ENCODE measurements at places on chromosomes 16 and 17.

- DNase-seq = peak; percentile 60
Measured at GRCh38 chr17:54967621-54968261, 713 bp downstream of the COX11 start.

DNA sequence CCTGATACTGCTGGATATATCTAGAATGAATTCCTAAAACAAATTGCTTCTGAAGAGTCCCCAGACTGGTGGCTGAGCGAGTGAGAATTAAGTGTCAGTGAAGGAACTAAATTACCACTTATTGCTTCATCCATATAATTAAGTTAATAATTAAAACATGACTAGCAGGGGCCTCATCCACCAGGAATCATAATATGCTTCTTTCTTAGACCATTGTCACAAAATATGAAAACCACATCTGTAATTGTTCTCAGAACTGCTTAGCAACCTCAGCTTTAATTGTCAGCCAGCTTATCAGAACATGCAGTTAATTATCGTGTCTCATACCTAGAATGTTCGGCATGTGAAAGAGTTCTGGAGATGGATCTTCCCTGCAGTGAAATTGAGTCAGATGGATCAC is 21.2 kb upstream of the PIRT start:
- no peak for DNase-seq

DNA sequence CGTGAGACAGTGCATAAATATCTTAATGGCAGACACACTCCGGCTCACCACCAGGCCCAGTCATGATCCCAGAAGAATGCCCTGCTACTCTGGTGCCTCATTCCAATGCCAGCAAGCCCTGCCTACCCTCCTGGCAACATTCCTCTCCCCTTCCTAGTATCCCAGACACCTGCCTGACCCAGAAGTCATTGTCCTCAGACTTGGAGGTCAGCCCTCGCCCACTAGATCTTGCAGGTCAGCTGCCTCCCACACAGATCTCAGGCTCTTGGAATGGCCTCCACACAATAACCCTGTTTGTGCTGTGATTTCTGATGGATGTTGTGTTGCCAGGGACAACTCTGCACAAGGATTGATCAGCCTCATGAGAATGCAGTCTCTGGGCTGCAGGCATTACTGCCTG is 1.8 kb upstream of the TEX2 start:
- DNase-seq = no peak

DNA sequence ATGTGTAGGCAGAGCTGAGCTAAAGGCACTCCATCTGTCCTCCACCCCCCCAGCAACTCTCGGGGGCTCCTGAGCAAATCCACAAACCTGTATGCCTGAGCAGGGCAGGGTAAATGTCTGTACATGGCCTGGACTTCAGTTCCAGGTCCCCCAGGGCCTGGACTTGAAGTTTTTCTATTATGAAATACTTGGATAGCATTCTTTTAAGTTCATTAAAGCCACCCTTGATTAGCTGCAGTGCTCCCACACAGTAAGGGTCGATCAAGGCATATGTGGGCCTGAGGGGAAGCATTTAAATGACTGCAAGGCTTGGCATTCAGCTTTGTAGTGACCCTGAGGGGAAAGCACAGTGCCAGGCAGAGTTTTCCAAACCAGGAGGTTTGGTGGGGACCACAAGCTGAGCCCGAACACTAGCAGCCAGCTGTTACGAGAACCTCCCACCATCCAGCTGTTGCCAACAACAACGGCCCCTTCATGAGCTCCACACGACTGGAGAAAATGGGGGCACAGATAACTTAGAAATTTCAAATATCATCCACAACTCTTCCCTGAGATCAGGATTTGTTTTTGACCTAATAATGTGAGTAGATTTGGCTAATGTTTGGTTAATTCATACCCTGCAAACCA is 6.7 kb downstream of the FAM117A start:
- DNase-seq = no peak

DNA sequence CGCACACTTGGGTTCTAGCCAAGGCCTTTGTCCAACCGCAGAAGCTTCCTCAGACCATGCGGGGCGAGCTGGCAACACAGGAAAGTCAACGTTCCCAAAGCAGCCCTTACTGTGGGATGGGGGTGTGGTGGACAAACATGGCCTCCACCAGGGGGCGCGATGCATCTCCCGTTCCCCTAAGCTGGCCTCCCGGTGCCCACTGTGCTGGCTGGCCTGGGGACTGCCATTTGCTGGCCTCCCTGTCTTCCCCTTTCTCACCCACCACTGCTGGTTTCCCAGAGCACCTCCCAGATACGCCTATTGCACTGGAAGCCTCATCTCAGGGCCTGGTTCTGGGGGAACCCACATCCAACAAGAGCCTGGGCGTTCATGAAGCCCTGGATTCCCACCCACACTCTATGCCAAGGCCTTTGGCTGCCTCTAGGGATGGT is 145.3 kb downstream of the IRF8 start:
- no peak for DNase-seq

Data from RKO (cell line).